ENCODE measurements at places on chromosomes 7 and 10.

DNA sequence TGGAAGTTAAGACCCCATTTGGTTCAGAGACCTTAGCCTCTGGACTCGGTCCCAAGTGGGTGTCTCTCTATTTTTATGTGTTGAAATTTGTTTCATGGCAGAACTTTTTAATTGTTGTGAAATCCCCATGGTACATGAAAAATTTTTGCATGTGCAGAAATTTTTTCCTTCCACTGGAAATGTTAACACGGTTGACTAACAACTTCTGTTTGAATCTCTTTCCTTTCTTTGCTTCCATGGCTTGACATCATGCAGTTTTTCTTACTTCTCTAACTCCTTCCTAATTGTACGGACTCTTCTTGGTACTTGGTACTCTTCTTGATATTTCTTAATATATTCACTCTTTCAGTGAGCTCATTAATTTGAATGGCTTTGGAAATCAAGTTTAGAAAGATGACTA is 18.3 kb downstream of the MDFIC start:
- no peak for DNase-seq

DNA sequence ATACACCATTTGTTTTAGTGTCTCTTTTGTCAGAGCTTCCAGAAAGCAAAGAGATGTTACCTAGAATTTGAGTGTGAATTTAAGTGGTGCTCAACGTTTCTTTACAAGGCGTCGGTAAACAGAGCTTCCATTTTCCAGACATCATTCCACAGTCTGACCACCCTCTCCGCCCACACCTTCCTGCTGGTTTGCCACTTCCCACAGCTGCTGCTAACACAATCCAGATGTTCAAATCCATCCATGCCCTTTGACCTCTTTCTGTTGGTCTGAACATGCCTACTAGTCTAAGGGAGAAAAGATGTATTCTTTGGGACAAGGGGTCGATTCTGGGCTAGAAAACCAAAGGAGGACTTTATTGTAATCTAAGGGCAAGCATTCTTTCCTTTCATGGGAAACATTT is 86.1 kb downstream of the FAM107B start:
- no peak for DNase-seq

GRCh38 chr10:97078938-97079445 is 106.8 kb downstream of the SLIT1 start:
- no peak for DNase-seq

DNA sequence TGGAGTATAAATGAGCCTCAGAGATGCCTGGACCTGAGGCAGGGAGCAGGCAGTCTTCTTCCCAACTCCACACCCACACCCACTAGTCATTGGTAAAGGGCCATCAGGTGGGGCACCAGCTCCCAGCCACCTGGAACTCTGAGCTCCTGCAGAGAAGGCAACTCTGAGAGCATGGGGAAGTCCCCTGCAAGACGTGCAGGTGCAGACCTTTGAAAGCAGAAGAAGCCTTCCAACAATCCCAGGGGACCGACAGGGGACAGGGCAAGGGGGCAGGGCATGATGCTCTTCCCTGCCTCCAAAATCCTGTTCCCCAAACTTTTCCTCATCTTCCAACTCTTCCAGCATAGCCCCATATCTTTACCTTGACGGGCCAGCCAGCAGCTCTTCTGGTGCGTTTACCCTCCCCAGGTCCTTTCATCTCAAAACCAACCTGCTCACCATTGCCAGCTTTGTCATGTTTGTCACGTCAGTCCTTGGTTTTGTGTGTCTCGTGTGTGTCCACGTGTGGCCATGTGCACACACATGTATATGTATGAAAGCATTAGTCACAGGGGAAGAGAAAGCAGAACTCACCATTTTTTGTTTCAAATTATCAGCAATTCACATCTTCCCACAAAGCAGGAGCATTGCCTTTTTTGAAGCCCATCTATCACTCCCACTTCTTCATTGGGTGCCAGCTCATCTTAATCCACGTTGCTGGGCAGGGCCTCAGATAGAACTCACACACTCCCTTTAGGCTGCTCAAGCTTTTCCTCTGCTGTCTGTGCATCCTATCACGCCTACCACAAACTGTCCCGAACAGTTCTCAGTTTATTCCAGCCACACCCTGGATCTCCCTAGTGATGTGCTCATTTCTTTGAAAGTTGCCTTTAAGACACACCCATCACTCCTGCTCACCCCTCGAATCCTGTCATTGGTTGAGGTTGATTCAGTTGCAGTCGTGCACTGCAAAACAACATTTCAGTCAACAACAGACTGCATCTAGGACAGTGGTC is 41.0 kb upstream of the AMPH start:
- no peak for DNase-seq

- DNase-seq, result peak; percentile 2
Observed at GRCh38 chr10:9427209-9427608, 1372.7 kb downstream of the GATA3 start.

DNA sequence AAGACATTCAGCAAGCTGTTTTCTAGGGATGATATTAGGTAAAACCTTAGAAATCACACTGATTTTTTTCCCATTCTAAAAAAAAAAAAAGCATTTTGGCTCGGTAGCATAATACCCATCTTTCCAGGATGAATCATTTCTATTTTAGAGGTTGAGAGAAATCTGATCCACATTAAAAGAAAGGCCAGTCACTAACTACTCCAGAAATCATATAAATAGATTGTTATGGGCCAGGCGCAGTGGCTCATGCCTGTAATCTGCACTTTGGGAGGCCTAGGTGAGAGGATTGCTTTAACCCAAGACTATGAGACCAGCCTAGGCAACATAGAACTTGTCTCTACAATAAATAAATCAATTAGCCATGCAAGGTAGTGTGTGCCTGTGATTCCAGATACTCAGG is 164.3 kb downstream of the BAMBI start:
- no peak for DNase-seq

DNA sequence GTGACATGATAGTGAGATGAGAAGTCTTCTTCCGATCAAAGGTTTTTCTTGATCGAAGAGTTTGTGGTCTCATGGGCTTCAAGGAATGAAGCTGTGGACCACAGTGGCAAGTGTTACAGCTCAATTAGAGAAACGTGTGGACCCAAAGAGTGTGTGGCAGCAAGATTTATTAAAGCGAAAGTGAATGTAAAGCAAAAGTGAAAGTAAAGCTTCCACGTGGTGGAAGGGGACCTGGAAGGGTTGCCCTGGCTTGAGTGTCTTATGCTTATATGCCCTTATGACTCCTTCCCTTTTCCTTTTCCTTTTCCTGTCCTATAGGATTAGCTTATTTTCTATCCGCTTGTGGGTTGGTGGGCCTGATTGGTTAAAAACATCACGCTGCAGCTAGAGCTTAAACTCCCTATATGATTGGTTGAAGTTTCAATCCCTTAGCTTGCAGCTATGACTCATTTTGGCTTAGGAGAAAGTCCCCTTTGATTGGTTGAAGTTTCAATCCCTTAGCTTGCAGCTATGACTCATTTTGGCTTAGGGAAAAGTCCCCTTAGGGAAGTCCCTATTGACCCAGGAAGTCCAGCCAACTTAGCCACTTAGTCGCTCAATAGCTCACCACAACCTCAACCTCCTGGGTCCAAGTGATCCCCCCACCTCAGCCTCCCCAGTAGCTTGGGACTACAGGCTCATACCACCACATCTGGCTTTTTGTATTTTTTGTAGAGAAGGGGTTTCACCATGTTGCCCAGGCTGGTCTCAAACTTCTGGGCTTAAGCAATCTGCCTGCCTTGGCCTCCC is 34.7 kb downstream of the MRPS24 start:
- no peak for DNase-seq

GRCh38 chr10:8435186-8436055 is 380.9 kb downstream of the GATA3 start:
- DNase-seq, result no peak

DNA sequence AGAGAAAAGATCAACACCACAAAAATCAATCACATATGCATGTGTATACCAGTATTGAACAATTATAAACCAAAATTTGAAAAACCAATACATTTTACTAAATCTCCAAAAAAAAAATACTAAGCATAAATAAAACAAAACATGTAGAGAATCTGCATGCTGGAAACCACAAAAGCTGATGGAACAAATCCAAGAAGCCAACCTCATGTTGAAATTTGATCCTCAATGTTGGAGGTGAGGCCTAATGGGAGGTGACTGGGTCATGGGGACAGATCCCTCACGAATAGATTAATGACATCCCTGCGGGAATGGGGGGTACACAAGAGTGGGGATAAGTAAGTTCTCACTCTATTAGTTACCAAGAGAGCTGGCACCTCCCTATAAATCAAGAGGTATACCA is 82.5 kb downstream of the OAT start:
- DNase-seq, result no peak

DNA sequence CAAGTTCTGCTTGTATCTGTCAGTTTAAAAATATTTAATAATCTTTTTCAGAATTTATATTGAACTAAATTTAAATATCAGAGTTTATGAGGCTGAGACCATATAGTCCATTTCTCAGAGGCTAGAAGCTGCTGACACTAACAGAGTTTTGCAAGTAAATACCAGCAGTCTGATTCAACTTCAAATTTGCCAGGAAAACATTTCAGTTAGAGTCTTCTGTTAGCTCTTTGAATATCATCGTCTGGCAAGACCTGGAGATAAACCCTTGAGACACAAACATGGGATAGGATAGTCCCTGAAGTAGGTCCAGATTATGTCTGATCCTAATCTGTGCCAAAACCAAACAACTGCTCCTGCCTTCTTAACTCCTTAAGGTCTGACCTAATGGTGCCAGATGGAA is 472.8 kb upstream of the STEAP1 start:
- DNase-seq, result no peak
